ENCODE measurements at places on chromosomes 16 and 17.

- no peak for DNase-seq
Measured at GRCh38 chr16:19967963-19968362, 83.3 kb upstream of the GPRC5B start.

DNA sequence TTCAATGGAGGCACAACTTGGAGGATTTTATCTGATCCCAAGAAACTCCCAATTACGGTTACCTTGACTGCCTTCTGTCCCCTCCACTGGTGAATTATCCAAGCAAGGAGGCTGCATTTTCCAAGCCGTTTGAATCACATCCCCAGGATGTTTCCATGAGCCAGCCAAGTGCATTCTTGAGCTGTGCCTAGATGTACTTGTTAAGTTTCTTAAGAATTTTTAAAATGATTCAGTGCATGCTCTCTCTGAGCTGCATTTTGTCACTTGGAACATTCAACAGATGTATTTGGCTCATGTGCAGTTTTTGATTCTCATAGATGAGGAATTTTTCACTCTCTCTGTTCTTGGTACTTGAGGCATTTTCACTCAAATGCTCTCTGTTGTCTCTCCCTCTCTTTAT lies 202.6 kb upstream of the MYOCD start:
- no peak for DNase-seq

DNA sequence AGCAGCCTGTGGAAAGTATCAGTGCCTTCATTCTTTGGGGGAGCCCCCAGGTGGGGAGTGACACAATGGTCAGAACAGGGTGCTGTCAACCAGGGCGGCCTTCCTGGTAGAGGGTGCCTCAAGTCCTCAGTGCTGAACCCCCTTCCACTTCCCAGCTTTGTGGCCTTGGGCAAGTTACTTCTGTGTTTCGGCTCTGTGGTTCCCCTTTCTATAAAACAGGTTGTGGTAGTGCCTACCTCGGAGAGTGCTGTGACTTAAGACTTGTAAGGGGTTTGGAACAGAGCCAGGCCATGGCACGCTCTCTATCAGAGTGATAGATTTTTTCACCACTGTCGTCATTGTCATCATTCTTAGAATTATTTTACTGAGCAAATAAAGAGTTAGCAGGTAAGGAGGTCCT lies 141.1 kb downstream of the CCDC182 start:
- no peak for DNase-seq

- DNase-seq, result no peak
Measured at GRCh38 chr16:77442078-77442477, 7.2 kb upstream of the ADAMTS18 start.

GRCh38 chr17:31786796-31787481 lies 72.1 kb downstream of the COPRS start:
- DNase-seq, result no peak

DNA sequence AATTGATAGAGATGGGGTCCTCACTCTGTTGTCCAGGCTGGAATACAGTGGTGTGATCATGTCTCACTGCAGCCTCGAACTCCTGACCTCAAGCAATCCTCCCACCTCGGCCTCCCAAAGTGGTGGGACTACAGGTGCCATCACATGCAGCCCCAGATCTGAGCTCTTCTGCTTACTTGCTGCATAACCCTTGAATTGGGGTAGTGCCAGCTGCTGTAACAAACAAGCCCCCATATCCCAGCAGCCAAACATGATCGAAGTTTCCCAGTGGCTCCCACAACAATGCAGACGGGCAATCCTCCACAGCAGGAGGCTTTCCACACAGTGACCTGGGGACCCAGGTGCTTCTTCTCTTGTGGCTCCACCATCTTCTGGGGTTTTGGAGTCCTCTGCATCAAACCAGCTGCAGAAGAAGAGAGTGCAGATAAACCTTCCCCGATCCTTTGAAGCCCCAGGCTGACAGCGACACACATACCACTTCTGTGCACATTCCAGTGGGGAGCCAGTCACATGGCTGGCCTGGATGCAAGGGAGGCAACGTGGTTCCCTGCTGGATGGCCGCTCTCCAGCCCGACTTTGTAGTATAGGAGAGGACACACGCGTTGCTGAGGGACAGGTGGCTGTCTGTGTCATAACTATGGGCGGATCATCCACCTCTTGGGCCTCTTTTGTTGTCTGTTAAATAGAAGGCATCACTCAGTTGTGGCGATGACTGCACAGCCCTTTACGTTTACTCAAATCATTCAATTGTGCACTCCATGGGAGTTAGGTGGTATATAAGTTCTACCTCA lies 16.7 kb downstream of the SBK1 start:
- DNase-seq, result no peak

GRCh38 chr17:50689251-50689650 lies 18.5 kb downstream of the ANKRD40 start:
- DNase-seq, result no peak

GRCh38 chr17:15444805-15445204 lies 22.6 kb downstream of the CDRT4 start:
- no peak for DNase-seq

DNA sequence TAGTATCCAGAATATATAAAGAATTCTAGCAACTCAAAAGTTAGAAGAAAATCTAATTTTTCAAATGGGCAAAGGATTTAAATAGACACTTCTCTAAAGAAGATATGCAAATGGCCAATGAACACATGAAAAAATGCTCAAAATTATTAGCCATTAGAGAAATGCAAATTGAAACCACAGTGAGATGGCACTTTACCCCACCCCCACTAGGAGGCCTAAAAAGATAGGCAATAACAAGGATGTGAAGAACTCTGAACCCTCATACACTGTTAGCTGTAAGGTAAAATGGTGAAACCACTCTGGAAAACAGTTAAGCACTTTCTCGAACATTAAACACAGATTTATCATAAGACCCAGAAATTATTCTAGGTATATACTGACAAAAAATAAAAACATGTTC lies 71.4 kb upstream of the IRX6 start:
- DNase-seq, result no peak

DNA sequence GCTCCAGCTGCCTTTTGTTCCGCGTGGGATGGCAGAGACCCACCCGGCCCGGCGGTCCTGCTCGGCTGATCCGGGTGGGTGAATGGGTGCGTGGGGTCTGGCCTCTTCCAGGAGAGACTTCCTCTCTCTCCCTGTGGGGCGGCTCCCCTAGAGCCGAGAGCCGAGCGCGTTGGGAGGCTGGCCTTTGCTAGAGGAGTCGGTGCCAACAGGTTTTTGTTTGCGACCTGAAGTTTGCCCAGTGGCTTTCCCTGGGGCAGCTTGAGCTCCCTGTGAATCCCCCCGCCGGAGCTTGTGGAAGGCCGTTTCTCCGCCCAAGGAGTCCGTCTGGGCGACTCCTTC lies 970 bp downstream of the EPN2 start:
- DNase-seq, result peak; percentile 34

GRCh38 chr16:19071811-19072777 lies 4.7 kb downstream of the COQ7 start:
- peak; percentile 61 for DNase-seq

- DNase-seq, result peak; percentile 67
Measured at GRCh38 chr16:48623304-48624016, 13.5 kb upstream of the N4BP1 start.

GRCh38 chr16:57009643-57010170 lies 20.4 kb downstream of the NLRC5 start:
- DNase-seq, result no peak

GRCh38 chr16:49461517-49461951 lies 87.9 kb downstream of the C16orf78 start:
- DNase-seq, result no peak

DNA sequence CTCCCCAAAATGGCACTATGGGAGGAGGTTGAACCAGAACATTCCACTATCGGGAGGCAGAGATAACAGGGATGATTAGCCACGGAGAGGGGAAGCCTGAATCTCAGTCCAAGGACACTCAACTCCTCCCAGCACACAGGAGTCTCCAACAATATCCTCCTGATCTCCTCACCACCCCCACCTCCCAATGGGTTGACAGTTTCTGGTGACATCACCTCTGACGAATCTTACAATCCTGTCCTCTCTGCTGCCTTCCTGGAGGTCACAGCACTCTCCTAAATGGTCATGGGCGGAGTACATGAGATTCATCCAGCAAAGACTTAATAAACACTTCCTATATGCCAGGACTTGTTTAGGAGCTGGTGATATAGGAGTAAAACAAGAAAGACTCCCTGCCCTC lies 80.9 kb downstream of the SLC6A2 start:
- no peak for DNase-seq

DNA sequence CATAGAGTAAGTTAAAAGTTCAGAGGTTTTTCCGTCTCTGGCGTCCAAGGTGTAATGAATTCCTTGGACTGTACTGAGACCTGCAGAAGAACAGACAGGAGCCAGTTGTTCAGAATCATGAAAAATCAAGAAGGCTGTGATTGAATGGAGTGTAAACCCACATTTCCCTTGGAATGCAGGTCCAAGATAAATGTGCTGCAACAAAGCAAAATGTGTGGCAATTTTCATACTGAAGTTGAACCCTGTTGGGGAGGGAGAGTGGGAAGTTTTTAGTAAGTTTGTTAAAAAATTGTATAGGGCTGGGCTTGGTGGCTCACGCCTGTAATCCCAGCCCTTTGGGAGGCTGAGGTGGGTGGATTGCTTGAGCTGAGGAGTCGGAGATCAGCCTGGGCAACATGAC lies 21.4 kb downstream of the GGNBP2 start:
- DNase-seq, result no peak

GRCh38 chr16:27355610-27356009 lies 41.8 kb downstream of the IL4R start:
- peak; percentile 41 for DNase-seq

GRCh38 chr16:28164140-28164539 lies 47.6 kb downstream of the XPO6 start:
- no peak for DNase-seq

GRCh38 chr17:8005967-8006730 lies 3.7 kb downstream of the GUCY2D start:
- DNase-seq, result no peak

DNA sequence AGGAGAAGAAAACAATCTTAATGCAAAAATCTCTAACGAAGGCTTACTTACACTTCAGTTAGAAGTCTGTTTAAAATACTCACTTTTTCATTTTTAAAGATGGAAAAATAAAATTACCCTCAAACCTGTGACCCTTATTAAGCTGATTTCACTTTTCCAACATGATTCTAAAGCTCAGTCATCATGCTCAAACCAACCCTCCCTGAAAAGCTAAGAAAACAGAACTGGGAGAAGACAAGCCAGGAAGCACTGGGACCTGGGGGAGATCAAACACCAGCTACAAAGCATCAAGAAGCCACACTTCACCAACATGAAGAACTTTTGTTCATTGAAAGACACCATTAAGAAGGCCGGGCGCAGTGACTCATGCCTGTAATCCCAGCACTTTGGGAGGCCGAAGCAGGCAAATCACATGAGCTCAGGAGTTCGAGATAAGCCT lies 88.8 kb downstream of the LITAF start:
- DNase-seq, result no peak

DNA sequence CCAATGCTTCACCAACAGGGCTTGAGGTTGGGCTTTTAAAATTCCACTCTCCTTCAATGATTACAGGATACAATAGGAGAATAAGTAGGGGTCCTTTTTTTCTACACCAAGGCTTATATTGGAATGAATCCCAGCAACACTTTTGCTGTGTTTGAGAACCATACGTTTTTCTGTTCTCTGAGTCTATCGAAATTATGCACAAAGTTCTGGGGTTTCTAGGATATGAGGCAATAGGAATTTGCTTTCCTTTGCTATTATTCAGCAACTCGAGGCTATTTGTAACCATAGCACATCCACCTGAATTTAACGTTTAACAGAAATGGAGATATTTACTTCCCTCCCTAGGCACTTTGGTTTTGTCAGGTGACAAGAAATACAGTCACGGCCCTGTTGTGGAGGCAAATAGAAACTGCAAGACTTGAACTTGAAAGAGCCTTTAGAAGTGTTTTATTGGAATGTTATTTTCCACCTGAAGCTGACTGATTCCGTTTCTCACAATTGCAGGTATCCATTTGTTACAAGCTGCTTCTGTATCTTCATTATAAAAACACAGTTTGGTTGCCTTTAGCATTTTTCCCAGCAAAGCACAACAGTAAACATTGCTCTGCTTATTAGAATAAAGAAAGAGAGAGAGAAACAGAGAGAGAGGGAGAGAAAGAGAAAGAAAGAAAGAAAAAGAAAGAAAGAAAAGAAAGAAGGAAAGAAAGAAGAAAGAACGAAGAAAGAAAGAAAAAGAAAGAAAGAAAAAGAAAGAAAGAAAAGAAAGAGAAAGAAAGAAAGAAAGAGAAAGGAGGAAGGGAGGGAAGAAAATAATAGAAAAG lies 109.6 kb downstream of the HS3ST3A1 start:
- DNase-seq, result no peak

DNA sequence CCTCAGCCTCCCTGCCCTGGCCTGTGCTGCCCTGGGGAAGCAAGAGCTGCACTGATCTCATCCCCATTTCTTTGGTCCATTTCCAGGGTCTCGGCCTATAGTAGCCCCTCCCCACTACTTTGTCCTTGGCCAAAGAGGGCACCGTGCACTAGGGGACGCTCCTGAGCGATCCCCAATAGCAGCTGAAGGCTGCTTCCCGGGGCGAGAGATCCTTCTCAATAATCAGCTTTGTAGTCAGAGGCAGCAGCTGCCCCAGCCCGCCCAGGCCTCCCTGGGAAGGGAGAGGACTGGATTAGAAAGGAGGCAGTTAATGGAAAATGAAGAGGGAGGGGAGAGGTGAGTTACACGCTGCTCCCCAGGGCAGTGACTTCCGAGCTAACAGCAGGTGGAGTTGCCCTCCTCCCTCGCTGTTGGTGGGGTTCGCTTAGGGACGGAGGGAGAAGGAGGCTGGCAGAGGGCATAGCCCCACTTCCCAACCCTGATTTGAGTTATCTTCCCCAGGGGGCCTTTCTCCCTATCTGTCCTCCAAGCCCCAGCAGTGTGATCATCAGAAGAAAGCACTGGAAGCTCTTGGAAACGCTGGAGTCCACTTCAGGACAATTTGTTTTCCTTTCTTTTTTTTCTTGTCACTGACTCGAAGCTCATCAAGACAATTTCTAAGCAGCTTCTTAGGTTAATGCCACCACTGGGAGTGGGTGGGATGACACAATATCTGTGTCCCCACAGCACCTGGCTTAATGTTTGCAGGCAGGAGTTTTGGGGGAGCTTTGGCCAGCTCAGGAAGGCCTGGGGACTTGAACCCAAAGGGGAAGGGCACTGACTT lies 2.6 kb downstream of the MXRA7 start:
- DNase-seq, result peak; percentile 72

DNA sequence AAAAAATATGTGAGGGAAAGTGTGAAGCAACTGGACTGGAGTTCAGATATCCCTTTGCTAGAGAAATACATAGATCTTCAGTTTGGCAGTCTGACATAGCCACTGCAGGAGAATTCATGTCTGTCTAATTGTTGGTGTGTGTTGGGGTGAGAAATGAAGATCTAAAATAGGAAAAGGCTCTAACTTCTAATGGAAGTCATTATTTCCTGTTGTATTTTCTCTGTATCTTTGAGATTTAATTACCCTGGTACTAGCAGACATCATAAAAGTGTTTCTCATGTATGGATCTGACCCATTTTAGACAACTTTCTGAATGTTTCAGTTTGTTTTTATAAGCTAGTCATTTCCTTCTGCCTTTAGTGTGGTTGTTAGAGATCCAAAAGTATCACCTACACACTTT lies 128.3 kb downstream of the NLK start:
- DNase-seq, result no peak

- no peak for DNase-seq
Measured at GRCh38 chr17:77456951-77457548, 316.3 kb downstream of the SEC14L1 start.
